ENCODE measurements at places on chromosomes 11 and 22.
A peak's percentile ranks its signal among the peaks of the same experiment; 100 is the strongest.

- DNase-seq = no peak
Observed at GRCh38 chr11:34679681-34680080, 58.8 kb downstream of the EHF start.

DNA sequence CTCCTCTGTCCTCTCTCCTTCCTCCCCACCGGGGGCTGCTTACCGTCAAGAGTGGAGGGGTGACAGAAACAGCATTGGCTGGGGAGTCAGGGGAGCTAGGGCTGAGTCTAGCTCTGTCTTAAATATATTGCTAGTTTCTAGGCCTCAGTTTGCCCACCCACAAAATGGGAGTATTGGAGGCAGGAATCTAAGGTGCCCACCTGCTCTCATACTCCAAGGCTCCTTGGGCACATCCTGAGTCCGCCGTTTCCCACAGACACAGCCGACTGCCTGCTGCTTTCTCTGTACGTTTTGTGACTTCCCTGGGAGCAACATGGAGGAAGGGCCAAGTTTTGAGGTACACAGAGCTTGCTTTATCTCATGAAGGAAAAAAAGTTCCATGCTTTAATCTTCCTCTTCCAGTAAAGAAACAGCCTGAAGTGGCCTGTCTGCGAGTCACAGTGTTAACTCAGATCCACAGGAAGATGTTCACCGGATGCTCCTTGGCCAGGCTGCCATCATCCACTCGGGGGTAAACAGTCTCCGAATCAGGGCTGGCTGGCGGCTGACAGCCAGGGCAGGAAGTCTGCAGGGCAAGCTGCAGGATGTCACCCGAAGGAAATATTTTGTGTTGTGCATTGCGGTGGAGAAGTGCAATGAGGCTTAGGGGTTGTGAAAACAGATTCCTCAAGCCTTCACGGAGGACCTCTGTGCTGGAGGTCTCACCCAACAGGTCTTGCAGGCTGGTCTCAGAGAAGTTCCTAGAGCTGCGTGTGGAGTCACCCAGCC, 11.0 kb upstream of the CERK start:
- DNase-seq = peak; percentile 50

DNA sequence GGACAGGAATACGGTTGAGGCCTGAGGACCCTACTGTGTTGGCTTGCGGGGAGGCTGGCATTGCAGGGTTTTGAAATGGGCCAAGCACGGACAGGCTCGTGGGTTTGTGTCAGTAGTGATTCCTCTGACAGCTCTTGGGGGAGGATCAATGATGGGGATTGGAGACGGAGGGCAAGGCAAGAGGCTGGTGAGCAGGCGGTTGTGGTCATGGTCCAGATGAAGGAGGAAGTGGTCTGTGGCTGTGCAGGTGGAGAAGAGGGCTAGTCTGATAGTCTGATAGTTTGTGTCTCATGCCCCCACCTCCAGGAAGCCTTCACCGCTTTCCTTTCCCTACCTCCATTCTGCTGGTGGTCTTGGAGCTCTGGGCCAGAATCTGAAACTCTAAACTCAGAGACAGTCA, 3.0 kb downstream of the MAFF start:
- no peak for DNase-seq

- no peak for DNase-seq
Observed at GRCh38 chr11:80007616-80008015, 566.8 kb upstream of the TENM4 start.

GRCh38 chr11:12728417-12728816, 54.2 kb downstream of the TEAD1 start:
- DNase-seq = no peak

DNA sequence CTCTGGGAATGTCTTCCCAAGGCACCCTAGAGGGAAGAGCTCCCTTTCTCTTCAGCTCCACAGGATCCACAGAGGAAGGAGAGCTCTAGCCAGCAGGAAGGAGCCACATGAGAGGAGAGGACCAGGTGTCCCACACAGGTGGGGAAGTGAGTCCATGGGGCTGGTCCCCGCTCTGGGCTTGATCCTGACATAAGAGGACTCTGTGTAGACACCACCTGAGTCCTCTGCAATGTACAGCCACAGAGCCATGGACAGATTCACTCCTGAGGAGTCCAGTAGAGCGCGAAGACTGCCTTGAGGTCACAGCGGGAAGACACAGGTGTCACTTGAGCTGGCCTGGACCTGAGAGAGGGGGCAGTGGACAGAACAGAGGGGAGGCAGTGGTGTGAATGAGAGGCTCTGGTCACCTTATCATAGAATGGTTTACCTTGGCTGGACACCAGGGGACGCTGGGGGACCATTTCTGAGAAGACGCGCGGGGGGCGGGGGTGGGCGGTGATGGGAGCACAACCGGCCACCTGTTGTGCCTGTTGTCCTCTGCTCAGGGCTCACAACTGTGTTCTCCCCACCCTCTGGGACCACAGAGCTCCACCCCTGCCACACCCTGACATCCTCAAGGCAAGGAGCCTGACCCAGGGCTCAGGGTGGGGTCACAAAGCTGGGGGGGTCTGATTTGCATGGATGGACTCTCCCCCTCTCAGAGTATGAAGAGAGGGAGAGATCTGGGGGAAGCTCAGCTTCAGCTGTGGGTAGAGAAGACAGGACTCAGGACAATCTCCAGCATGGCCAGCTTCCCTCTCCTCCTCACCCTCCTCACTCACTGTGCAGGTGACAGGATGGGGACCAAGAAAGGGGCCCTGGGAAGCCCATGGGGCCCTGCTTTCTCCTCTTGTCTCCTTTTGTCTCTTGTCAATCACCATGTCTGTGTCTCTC, 128.2 kb downstream of the ZNF280B start:
- no peak for DNase-seq

DNA sequence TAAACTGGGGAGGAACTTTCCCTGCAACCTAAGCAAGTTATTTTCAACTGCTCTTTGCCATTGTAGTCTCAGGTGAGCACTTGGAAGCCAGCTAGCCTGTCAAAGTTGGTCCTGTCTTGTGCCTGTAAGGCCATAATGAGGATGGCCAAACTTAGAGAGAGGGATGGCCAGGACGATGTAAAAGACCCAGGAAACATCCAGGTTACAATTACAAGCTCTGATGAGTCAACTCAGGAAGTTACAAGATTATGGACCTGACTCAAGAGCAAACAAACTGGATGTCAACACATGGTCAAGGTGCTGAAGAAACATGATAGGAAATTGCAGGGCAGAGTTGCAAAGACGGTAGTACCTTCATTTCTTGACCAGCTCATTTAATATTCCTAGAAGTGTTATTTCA, 1.6 kb downstream of the GTPBP1 start:
- DNase-seq = no peak

GRCh38 chr22:50218996-50219727, 18.4 kb downstream of the SELENOO start:
- DNase-seq = no peak

- DNase-seq = no peak
Observed at GRCh38 chr11:112237451-112237850, 11.2 kb downstream of the PTS start.

- no peak for DNase-seq
Observed at GRCh38 chr11:67698247-67698646, 23.8 kb upstream of the ALDH3B2 start.

GRCh38 chr11:96234866-96235441, 108.0 kb downstream of the MAML2 start:
- DNase-seq = no peak

- DNase-seq = no peak
Observed at GRCh38 chr11:60937144-60937527, 12.9 kb downstream of the TMEM132A start.

GRCh38 chr11:75582506-75582894, 20.4 kb downstream of the SERPINH1 start:
- DNase-seq = no peak

GRCh38 chr11:112627588-112628045, 333.6 kb upstream of the NCAM1 start:
- DNase-seq = no peak

- DNase-seq = no peak
Observed at GRCh38 chr11:126194121-126194543, 17.3 kb downstream of the RPUSD4 start.

- no peak for DNase-seq
Observed at GRCh38 chr11:94749369-94749768, 18.8 kb upstream of the AMOTL1 start.

GRCh38 chr11:96229354-96229977, 113.5 kb downstream of the MAML2 start:
- DNase-seq = no peak

GRCh38 chr11:120209746-120210625, 846 bp upstream of the OAF start:
- DNase-seq = no peak

- DNase-seq = no peak
Observed at GRCh38 chr11:2998073-2998850, 6.1 kb upstream of the NAP1L4 start.

- no peak for DNase-seq
Observed at GRCh38 chr11:134579724-134580609, 167.9 kb upstream of the B3GAT1 start.

DNA sequence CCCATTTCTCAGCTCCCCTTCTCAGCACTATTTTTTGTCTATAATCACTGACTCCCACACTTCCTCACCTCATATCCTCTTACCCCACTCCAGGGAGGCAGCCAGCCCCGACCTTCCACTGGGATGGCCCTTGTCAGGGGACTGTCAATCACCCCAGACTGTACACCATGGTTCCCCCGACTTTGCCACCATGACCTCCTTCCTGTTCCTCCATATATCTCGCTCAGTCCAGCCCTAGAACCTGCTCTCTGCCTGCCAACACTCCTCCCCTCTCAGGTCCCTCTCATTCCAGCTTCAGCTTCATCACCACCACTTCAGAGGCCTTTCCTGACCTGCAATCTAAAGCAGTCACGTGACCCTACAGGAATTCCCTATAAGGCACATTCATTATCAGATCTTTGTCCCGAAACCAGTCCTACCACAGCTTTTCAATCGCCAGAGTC, 16.5 kb downstream of the PRPF19 start:
- DNase-seq = no peak

DNA sequence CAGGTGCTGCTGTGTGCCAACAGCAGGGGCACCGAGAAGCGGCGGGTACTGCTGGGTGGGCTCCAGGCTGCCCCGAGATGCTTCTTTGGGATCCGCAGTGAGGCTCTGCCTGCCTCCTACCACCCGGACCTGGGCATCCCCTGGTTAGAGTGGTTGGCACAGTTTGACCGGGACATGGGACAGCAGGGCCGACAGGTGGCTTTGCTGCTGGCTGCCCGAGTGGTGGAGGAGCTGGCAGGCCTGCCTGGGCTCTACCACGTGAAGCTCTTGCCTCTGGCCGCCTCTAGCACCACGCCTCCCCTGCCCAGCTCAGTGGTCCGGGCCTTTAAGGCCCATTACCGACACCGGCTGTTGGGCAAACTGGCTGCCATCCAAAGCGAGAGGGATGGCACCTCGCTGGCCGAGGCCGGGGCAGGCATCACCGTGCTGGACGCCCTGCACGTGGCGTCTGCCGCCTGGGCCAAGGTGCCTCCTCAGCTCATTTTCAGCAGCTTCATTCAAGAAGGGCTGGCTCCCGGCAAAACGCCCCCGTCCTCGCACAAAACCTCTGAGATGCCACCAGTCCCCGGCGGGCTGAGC, 1.9 kb downstream of the TIGD3 start:
- no peak for DNase-seq

DNA sequence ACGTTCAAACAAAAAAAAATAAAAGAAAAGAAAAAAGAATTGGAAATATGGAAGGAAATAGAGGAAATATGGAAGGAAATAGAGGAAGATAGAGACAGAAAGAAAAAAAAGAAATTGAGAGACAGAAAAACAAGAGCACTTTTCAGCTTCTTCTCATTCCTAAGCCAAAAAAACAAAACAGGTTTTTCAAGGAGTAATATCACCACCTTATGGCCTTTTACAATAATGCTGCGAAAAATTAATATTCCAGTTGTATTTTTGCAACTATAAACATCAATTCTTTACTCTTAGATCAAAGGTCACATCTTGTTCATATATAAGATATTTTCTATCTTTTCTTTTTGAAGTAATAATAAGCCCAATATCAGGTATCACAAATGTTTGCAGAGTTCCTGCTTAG, 328.3 kb downstream of the FAT3 start:
- DNase-seq = no peak

- no peak for DNase-seq
Observed at GRCh38 chr11:94217705-94218104, 86.7 kb upstream of the IZUMO1R start.

DNA sequence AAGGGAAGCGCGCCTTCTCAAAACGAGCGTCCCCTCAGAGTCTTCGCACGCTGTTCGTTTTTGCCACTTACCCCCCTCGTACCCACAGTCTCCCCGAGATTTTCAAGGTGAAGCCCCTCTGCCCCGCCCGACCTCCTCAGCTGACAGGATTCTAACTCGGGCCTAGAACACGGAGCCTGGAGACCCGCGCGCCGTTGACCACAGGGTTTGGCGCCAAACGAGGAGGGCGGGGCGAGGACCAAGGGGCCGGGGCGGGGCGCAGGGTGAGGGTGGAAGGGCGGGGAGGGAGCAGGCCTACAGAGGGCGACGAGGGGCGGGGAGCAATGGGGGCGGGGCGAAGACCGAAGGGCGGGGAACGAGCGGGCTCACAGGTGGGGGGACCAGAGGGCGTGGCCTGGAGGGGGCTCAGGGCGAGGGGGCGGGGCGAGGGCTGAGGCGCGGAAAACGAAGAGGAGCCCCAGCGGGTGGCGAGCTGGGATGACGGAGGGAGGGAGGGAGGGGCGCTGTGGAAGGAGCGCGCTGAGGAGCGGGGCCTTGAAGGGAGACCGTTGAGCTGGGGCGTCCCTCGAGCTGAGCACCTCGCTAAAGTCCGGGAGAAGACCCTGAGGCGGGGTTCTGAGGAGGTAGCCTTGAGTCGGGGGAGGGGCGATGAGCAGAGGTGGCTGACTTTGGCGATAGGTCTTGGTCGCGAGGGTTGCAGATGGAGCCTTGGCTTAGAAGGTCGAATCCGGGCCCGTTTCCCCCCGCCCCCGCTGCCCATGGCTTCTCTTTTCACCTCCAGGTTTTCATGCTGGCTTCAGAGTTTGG, at the start of gene DMC1:
DMC1 (minus strand) TSS at position 212 of the 807 bp plus-strand sequence. CDS start 1,927 bp downstream, outside the sequence.
- DNase-seq = peak; percentile 94

- DNase-seq = peak; percentile 41
Observed at GRCh38 chr11:71420455-71421241, 27.5 kb downstream of the DHCR7 start.

DNA sequence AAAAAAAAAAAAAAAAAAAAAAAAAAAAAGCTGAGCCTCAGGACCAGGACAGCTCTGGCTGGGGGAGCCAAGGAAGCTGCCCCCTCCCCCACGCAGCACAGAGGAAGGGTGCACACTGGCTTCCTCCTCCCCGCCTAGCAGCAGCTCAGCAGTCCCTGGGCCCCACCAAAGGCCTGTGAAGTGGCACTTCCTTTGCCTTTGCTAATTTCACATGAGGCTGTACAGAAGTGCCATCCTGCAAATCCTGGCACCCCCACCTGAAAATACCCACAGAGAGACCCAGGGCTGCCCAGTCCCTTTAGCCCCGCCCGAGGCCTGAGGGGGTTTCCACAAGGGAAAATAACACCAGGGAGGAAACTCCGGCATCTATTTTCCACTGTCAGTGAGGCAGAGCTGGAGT, 3.9 kb downstream of the RHOG start:
- DNase-seq = no peak

- no peak for DNase-seq
Observed at GRCh38 chr11:2669634-2670469, 29.9 kb downstream of the KCNQ1OT1 start.

Data from activated CD4-positive, CD25-positive, alpha-beta regulatory T cell treated with anti-CD3 and anti-CD28 coated beads, Interleukin-2, amount 50 U/mL, for 72 hours (primary cell).